ENCODE measurements at places on chromosomes 6 and 20.

DNA sequence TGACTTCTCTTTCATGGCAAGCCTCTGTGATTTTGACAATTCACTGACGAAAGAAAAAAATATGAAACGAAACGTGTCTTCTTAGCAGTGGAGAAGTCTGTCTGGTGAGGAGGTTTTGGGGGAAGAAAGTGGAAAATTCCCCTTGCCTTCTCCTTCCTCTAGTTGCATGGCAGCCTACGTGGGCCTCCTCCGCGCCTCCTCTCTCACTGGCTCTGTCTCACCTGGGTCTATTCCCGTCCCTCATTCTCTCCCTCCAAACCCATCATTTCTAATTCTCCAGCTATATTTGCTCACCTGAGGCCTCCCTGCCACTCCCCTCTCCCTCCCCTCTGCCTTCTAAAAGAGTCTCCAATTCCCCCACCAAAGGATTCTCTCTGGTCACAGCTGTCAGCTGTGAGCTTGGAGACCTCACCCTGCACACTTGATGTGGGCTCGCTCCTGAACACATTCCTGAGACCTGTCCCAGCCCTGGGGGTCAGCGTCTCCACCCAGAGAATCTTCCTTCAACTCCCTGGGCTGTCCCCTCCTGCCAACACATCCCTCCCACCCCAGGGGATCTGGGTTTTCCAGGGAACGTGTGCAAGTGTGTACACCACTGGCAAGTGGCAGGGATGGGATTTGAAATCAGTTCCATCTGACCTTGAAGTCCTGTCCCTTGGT is 159.6 kb upstream of the PMEPA1 start:
- DNase-seq, result no peak

GRCh38 chr6:39137245-39137644 is 22.3 kb upstream of the SAYSD1 start:
- peak; percentile 29 for DNase-seq

DNA sequence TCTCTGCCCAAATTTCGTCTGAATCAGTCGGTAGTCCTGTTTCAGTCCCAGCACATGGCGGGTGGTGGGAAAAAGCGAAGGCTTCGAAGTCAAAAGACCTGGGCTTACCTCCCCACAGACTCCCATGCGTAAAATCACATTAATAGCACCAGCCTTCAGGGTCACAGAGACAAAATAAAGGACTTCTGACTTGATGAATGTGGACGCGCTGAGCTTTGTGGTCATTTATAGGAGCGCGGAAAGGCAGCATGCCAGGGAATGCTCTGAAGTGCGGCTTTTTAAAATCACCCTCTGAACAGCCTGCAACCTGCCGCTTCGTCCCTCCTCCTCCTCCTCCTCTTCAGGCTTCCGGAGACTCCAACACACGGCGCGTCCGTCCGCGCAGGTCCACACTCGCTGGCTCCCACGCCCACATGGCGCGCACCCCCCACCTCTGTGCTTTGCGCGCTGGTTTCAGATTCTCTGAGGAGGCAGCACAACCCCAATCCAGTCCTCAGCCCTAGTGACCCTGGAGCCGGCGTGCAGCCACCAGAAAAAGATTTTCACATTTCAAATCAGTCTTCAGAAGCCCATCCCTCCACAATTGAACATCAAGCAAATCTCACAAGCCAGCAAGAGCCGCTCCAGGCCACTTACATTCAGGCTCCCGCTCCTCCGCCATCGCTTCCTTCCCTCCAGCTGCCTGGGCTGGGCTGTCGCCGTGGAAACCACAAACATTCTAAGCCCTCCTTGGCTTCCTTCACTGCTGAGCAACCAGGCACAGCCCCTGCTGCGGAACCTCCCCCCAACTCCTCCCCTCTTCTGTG is at the start of gene C6orf118:
TSS of gene C6orf118 (minus strand) at position 680 of the 806 bp plus-strand sequence. CDS start at position 661, 19 bp downstream.
- peak; percentile 96 for DNase-seq

DNA sequence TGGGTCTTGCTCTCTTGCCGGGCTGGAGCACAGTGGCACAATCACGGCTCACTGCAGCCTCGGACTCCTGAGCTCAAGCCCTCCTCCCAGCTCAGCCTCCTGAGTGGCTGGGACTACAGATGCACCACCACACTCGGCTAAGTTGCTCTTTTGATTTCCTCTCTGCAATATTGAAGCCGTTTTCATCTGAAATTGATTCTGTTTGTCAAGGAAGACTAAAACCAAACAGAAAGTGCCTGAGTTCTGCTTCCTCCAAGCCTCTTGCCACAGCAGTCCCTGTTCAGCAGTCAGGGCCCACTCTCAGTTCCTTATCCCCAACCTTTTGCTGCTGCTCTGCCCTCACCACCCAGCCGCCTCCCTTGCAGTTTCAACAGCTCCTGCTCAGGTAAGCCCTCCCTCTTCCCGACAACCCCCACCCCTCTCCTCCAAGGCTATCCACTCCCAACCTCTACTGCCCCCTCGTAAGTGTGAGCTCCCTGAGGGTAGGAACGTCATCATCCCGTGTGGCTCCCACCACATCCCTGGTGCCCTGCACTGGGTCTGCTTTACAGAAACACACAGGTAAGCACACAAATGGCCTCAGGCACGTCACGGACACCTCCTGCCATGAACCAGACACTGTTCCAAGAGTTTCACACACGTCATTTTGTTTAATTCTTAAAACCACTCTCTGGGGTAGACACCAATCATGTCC is 70.7 kb upstream of the TAB2 start:
- peak; percentile 30 for DNase-seq

DNA sequence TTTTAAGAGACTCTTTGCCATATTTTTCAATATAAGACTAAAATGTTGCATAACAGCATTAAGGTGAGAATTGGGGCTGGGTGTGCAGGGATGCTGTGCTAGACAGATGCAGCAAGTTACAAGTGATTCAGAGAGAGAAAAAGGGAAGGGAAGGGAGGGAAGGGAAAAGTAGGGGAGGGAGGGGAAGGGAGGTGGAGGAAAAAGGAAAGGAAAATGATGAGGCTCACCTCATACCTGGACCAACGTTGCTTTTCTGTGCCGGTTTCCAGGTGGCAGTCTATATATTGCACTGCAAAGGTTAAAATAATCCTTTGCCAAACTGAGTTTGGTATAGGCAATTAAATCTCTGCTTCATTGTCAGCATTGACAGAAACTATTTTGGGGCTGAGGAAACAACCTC is 155.4 kb upstream of the LAMA2 start:
- no peak for DNase-seq

DNA sequence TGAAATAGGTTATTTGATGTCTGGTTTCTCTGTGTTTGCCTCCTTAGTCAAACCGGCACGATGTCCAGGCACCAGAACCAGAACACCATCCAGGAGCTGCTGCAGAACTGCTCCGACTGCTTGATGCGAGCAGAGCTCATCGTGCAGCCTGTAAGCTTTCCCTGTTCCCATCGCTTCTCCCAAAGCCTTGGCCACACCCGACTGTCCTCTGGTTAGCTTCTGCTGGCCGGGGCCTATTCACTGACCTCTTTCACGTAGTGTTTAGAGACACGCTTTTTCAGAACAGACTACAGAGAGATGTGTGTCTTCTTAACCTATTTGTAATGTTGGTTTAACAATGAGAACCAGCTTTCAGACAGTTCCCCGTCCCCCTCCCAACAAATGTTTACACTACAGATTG is 14.2 kb downstream of the DSP start:
- no peak for DNase-seq

DNA sequence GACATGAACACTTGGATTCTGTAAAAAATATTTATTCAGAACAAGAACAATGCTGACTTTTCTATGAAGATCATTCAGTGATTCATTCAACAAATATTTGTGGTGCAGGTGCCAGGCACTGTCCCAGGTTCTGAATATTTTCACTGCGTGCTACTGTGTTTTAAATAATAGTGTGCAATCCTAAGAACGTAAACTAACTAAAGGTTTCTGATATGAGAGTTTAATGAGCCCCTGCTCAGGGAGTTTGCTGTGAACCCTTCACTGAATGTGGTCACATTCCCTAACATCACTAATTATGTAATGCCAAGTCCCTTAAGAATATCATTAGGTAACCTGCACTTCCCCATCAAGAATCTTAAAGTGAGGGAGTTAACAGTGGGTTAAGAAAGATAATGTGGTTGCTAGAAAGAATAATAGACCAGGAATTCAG is 1.7 kb upstream of the TMEM170B start:
- peak; percentile 33 for DNase-seq

DNA sequence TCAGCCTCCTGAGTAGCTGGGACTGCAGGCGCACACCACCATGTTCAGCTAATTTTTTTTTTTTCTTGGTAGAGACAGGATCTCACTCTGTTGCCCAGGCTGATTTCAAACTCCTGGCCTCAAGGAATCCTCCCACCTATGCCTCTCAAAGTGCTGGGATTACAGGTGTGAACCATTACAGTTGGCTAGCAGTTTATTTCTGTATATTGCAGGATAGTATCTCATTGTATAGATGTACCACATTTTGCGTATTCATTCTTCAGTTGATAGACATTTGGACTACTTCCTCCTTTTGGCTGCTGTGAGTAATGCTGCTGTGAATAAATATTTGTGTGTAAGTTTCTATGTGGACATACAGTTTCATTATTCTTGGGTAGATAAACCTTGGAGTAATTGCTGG is 32.9 kb downstream of the ASXL1 start:
- peak; percentile 51 for DNase-seq

DNA sequence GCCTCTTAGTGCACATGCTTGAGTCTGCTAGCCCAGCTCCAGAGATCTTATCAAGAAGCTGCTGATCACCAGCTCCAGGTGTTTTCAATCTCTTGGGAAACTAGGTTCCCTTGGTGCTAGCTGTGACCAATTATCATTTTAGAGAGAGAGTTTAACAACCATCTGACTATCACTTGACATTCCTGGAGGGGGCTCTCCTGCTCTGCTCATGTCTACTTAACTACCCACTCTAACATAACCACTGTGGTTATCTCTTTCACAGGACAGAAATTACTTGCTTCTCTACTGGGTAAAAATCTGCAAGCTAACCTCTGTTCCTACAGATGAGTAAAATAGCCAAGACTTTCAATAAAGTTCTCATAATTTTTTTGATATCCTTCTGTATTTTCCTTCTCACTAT is 823.4 kb upstream of the GJE1 start:
- DNase-seq, result no peak

DNA sequence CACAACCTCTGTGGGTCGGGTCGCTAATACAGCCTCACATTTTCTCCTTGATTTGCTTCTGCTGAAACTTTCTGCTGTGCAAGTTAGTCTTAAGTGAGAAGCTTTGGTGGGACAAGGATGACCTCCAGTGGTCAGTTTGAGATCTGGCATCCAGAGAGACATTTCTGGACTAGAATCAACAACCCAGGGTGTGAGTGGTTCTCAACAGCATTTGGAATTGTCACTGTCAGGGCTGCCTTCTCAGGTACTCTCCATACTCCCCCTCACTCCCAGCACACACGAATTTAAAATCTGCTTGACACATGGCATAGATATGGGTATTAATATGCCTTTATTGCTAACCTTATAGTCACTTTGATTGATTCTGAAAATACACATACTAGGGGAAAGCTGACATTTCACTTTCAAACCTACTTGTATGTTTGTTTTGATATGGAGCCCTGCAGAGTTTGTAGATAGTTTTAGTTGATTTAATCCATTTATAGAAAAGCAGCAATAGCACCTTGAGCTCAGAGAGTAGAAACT is 13.2 kb downstream of the OTOR start:
- DNase-seq, result peak; percentile 45

DNA sequence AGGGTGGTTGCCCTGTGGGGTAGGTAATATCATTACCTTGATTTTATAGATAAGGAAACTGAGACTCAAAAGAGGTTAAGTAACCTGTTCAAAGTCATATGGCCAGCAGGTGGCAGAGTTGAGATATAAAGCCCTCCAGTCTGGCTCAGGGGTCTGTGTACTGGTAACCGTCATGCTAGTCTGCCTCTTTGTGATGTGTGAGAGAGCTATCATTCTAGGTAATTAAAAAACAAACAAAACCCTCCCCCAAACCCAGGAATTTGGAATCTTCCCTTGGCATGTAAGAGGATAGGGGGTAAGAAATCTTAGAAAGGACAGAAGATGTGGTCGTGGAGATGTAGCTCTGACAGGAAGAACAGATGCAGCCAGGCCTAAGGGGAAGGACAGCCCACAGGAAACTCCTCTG is 206.0 kb downstream of the CDC5L start:
- peak; percentile 29 for DNase-seq

- no peak for DNase-seq
Measured at GRCh38 chr6:15499125-15499524, 163.7 kb downstream of the DTNBP1 start.

DNA sequence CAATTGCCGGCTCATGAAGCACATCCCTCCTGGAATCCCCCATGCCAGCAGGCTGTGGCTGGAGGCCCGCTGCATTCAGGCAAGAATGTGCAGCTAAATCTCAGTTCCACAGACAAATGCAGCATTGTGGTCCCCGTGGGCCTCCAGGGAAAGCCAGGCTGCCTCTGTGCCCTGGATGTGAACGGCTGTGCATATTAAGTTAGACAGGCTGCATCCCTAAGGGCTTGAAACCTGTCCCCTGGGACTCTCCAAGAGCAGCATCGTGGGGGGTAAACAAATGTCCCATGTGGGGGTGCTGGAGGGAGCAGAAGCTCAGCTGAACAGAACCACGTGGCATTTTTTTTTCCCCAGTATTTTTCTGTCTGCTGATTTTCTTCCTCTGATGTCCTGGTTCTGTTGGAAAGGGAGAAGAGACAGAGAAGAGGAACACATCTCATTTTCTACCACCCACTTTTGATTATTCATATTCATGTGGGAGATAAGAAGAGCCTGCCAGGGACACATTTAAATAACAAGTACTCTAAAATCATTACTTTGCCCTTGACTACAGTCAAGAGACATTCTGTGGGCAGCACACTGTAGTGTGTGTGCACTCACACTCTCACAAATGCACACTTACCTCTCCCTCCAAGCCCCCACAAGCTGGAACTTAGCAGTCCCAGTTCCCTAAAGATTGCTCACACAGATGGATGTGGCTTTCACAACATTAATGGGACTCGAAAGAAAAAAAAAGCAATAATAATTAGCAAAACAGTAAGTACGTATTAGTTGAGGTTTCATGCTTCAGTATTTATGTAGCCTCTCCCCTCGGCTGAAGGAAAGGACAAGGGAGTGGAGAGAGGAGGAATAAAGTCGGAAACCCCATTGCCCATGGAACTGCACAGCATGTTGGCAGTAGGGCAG is 16.9 kb downstream of the GFOD1 start:
- no peak for DNase-seq

GRCh38 chr20:44651684-44652423 is at the start of gene ADA:
Gene ADA, minus strand, starts transcription at chr20:44651699. Its CDS starts 92 bp downstream, at chr20:44651607.
- DNase-seq, result peak; percentile 71

- DNase-seq, result no peak
Measured at GRCh38 chr6:28903686-28904085, 20.1 kb downstream of the TRIM27 start.

GRCh38 chr6:139343052-139343750 is 31.2 kb downstream of the CITED2 start:
- no peak for DNase-seq
